Right cardiac atrium (tissue), 5 donors: ENCODE measurements at places on chromosomes 1 and 21. TPM values are rescaled to one million over a fixed set of nuclear protein-coding genes. Genes with fewer than 3 reads are reported as not detected.
A peak's percentile ranks its signal among the peaks of the same experiment; 100 is the strongest.

Gene SPRR2E
- total RNA-seq, result not detected

- peak; percentile 77 for DNase-seq
These were observed 1.4 kb upstream of the ARHGEF2 start for GRCh38 chr1:155979597-155980343.

DNA sequence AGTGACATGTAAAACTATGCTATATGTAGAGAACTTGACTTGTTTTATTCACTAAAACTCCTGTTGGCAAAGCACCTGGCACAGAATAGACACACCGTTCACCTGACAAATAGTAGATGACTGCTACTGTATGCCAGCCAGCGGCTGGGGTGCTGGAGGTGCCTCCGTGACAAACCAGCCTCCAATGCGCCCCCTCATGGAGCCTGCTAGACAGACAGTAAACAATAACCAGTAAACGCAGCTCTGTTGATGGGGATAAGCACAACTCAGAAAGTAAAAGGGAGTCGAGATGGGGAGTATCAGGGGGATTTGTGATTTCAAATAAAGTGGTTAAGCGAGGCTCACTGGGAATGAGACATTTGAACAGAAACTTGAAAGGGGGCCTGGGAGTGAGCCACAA is 107.2 kb downstream of the PRDM2 start:
- DNase-seq, result peak; percentile 70

DNA sequence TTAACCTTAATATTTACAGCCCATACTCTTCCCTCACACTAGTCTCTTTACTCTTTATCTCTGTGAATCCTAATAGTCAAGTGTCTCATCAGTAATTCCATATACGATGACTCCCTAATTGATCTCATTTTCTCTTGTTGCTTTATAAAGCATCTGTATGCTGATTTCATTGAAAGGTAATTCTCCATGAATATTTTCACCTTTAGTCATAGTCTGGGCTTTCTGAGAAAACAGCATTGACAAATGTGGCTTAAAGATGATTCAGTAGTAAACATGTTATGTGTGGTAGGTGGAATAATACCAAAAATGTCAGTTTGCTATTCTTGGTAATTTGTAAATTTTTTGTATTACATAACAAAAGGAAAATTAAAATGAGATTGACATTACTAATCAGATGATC is 1176.5 kb downstream of the NCAM2 start:
- DNase-seq, result no peak

Gene SPAG17
- total RNA-seq, result 0.59 TPM

Gene MXRA8
- total RNA-seq, result 38.8 TPM

GRCh38 chr1:208559597-208560329 is 315.6 kb upstream of the PLXNA2 start:
- no peak for DNase-seq

DNA sequence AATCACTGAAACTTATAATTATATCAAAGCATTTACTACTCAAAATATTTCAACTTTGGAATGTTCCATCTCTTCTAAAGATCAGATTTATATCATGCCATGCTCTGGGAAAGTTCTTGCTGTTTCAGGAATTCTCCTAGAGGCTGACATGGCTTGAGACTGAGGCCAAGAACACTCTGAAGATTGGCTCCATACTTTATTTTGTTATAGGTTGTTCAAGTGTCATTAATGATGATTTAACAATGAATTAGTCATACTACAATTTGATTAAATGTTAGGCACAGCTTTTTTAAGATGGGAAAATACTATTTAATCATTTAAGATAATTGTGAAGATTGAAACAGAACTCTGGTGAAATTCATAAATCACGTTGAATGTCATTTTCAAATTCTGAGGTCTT is 255.4 kb downstream of the GREM2 start:
- no peak for DNase-seq

Gene PDZK1IP1
- total RNA-seq, result not detected

Gene MATN1
- not detected for total RNA-seq

Gene HES5
- 0.61 TPM for total RNA-seq

- DNase-seq, result peak; percentile 72
These were observed 56.2 kb downstream of the ST3GAL3 start for GRCh38 chr1:43763497-43763973.

GRCh38 chr1:54645806-54646676 is 4.5 kb downstream of the MROH7 start:
- peak; percentile 66 for DNase-seq

Gene PGLYRP3
- total RNA-seq, result not detected

GRCh38 chr1:221840511-221841243 is 98.8 kb upstream of the DUSP10 start:
- no peak for DNase-seq

GRCh38 chr1:245179706-245180105 is 24.9 kb downstream of the KIF26B start:
- no peak for DNase-seq

Gene RIMKLA
- total RNA-seq, result 6.5 TPM

- no peak for DNase-seq
These were observed 12.1 kb upstream of the ZNF496 start for GRCh38 chr1:247343801-247344200.

DNA sequence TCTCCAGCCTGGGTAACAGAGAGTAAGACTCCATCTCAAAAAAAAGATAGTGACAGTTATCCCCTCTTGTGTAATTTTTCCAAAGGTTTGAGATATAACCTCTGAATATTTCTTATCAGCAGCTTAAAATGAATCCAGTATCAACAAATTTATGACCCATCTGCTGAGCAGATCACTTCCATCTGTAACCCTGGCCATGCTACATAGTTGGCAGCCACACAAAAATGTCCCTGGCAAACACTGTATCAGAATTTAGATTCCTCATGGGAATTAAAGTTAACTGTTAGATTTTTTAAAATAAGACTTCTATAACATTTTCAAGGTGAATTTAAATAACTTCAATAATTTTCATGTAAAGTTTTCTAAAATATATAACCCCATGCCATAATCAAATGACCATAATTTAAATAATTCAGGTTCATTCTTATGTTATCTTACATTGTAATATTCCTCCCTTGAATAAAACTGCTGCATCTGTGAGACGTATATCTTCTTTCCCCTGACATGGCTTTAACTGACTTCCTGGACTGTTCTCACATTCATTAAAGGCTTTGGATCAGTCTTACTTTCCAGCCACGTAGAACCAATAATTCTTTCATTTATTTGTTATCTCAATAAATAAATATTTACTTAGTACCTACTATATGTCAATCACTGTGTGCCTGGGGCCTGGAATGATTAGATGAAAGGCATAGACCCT is 5.3 kb upstream of the PRPF38B start:
- DNase-seq, result no peak

DNA sequence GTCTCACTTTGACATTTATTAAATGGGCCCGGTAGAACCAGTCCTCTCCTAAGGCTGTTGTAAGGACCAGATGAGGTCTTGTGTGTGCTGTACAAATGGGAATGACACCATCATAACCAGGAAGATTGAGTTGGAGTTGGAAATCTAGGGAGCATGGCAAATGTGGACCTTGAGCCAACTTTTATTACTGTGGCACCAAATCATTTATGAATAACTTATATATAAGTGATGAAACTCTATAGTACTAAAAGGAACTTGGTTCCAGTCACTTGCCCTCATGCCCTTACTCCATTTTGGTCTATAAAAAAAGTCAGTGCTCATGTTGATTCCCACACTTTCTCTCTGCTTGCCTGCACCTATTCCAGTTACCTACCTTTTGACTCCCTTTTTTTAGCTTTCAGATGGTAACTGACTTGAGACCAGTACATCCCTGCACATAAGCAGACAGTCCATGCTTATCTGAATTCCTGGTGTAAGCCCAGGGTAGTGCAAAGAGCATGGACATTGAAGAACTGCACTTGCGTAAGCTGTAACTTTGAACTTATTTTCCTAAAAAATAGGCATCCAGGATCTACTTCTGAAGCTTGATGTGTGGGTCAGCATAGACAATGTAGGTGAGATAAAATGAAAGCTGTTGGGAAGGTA is 210.6 kb downstream of the PBX1 start:
- no peak for DNase-seq

GRCh38 chr21:32962268-32962667 is 63.5 kb upstream of the OLIG2 start:
- DNase-seq, result no peak

- DNase-seq, result peak; percentile 10
These were observed 73.0 kb upstream of the IFFO2 start for GRCh38 chr1:19029191-19030085.

GRCh38 chr1:209652873-209653401 is 712 bp upstream of the LAMB3 start:
- peak; percentile 84 for DNase-seq

DNA sequence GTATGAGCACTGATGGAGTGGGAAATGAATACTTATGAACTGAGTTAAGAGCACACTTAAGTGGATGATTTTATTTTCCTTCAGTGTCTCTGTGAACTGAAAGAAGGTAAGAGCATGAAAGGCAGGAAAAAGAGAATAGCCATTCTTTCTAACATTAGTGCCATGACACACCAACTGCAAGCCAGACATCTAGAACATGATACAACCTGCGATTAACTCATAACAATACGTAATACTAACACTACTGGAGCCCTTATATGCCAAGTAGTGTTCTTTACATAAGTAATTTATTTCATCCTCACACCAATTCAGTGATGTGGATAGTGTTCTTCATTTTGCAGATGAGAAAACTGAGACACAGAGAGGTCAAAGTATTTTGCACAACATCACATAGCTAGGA is 56.7 kb downstream of the PRRX1 start:
- no peak for DNase-seq

DNA sequence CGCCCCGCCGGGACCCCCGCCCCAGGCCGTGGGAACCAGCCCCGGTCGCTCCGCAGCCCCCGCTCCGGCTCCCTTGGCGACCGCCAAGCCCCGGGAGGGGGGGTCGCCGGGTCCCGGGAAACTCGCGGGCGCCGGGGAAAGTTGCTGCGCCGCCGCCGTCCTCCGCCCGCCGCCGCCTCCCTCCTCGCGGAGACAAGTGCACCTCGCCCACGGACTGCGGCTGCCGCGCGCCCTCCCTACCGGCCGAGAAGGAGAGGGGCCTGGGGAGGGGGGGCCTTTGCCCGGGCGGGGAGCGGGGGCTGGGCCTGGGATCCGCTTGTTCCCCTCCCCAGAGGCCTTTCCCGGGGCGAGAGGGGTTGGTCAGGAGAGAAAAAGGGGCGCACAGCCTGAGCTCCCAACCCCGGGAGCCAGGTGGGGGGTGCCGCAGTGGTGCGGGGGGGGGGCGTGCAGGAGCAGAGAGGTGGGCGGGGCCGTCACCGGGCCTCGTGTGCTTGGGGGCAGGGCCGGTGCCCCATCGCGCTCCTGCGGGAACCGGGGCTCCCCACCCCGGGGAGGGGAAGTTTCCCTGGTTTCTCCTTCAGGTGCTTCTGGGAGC is 592 bp downstream of the AGRN start:
- DNase-seq, result no peak

DNA sequence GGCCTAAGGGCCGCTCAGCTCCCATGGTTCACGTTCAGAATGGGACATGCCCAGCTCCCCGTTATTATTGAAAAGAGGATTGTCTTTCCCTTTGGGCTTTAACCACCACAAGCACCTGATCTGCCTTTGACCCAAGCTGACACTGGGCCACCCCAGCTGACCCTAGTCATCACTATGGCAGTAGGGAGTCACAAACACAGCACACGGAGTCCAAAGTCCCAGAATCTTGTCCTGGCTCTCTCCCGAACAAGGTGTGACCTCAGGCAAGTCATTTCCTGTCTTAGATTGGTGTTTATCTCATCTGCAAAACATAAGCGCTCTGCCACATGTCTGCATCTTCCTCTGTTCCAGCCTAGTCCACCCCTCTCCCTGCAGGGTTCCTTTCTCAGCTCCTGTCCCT is 31.5 kb downstream of the IGFN1 start:
- no peak for DNase-seq

Gene TMIGD3
- total RNA-seq, result 9.5 TPM

DNA sequence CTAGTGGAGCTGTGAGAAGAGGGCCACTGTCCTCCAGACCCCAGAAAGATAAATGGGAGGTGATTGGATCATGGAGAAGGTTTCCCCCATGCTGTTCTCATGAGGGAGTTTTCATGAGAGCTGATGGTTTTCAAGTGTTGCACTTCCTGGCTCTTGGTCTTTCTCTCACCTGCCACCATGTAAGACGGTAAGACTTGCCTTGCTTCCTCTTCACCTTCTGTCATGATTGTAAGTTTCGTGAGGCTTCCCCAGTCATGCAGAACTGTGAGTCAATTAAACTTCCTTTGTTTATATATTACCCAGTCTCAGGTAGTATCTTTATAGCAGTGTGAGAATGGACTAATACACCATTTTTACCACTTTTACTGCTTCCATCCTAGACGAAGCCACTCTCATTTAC is 27.6 kb downstream of the GPR88 start:
- no peak for DNase-seq

GRCh38 chr1:89556726-89557444 is 32.3 kb downstream of the LRRC8B start:
- no peak for DNase-seq

- DNase-seq, result no peak
These were observed 82.9 kb downstream of the MDM4 start for GRCh38 chr1:204599098-204599497.

GRCh38 chr21:26777166-26777565 is 68.0 kb downstream of the ADAMTS1 start:
- no peak for DNase-seq

Gene AKR7A2
- 39.7 TPM for total RNA-seq

Gene RNU1-2
- total RNA-seq, result 7,768 TPM

DNA sequence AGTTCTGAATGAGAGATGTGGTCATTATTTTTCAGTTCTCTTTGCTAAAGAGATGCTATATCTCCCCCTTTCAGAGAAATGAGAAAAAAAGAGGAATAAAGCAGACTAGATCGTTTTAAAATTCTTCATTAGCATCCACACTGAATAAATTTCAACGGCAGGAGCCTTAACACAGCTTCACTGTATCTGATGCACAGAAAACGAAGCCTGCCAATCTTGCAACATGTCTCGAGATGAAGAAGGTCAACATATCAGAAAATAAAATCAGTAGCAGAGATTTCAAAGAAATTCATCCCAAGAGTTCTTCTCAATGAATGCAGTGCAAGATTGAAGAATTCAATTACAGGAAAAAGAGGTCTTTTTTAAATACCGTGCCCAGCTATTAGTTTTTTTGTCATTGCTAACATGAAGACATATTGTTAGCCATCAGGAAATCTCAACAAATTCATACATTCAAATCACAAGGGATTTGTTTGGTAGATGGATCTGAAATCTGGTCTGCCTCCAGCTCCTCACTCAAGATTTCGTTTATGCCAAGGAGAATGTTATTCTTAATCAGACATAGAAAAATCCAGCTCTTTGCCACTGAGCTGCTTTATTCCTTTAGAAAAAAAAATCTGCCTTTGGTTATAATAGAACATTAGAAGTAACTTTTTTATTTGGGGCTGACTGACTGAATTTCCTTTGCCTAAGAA is 76.4 kb upstream of the DAB1 start:
- no peak for DNase-seq

DNA sequence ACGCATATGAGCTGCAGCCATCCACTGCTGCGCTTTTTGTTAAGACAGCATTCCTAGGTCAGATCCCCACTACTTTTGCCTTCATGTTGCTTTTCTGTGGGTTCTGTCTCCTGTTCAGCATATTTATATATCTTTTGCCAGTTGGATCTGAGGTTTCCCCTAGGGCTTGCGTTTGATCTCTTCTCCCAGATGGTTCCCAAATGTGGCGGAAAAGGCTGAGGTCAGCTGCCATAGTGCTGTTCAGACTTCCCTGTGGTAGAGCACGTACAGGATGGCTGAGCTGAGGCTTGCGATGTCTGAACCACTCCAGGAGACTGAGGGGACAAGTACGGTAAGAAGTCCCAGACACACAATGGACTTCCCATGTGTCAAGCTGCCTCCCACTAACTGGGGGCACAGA is 39.8 kb downstream of the COL6A1 start:
- no peak for DNase-seq
